ENCODE measurements at places on chromosomes 12 and 14.

DNA sequence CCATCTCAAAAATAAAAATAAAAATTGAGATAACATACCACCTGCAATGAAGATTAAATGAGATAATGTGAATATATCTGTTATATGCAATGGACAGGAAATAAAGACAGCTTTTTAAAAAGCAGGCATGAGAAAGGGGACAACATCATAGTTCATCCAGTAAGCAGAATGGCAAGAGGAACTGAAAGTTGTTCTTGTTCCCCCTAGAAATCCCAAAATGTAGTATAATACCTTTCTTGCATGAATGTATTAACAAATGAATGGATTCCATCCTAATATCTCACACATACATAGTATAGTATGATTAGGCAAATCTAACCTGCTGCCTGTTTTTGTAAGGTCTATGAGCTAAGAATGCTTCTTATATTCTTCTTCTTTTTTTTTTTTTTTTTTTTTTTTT, 31.4 kb downstream of the FGD6 start:
- no peak for DNase-seq

GRCh38 chr14:34081576-34082136, 130.8 kb upstream of the EGLN3 start:
- no peak for DNase-seq

GRCh38 chr12:133105620-133106019, 24.5 kb downstream of the ZNF891 start:
- no peak for DNase-seq

DNA sequence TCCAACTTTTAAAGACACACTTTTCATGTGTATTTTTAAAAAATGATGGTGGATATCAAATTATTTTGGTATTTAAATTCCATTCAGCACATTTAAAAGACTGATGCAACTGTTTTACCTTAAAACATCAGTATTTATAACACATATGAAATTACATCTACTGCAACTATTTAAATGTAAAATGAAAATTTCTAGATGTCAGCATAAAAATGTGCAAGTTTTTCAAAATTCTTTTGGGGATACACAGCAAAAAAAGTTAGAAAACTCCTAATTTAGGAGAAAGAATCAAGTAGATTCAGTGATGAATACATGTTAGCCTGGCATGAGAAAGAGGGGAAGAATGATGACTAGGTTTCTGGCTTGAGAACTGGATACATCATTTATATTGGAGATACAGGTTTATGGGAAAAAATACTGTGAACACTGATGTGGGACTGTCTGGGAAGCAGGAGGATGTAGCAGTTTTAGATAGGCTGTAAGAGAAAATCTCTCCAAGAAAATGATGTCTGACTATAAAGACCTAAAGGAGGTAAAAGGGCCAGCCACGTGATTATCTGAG, 9.2 kb downstream of the SOS2 start:
- no peak for DNase-seq

GRCh38 chr12:63915105-63915800, 70.8 kb downstream of the SRGAP1 start:
- no peak for DNase-seq

- DNase-seq: no peak
Measured at GRCh38 chr12:109545826-109546225, 27.5 kb downstream of the MMAB start.

GRCh38 chr12:29253906-29254625, 105.0 kb downstream of the FAR2 start:
- no peak for DNase-seq

GRCh38 chr12:114920771-114921554, 237.0 kb upstream of the TBX3 start:
- DNase-seq: no peak

- no peak for DNase-seq
Measured at GRCh38 chr14:31346097-31346496, 74.3 kb downstream of the HEATR5A start.

DNA sequence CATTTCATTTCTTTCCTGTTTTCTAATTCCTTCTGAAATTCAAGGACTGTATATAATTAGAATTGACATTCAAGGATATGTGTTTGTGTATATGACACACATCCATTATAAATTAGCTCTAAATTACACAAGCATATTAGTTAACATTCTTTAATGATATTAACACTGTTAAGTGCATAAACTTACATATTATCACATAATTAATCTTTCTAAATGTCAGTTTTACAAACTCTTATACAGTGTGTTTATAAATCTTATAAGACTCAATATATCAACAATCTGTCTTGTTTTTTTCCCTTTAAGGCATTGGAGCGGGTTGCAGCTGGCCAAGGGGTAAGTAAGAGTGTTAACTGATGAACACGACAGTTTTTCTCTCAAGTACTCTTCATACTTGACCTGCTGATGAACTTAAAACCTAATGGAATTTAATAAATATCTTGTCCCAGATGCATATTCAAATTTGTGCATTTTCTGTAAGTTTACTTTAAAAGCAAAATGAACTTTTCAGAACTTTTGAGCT, 76.1 kb downstream of the METTL25 start:
- DNase-seq: no peak

- DNase-seq: no peak
Measured at GRCh38 chr12:89882050-89882449, 173.4 kb upstream of the ATP2B1 start.

- no peak for DNase-seq
Measured at GRCh38 chr12:70576341-70577282, 60.6 kb downstream of the PTPRB start.

DNA sequence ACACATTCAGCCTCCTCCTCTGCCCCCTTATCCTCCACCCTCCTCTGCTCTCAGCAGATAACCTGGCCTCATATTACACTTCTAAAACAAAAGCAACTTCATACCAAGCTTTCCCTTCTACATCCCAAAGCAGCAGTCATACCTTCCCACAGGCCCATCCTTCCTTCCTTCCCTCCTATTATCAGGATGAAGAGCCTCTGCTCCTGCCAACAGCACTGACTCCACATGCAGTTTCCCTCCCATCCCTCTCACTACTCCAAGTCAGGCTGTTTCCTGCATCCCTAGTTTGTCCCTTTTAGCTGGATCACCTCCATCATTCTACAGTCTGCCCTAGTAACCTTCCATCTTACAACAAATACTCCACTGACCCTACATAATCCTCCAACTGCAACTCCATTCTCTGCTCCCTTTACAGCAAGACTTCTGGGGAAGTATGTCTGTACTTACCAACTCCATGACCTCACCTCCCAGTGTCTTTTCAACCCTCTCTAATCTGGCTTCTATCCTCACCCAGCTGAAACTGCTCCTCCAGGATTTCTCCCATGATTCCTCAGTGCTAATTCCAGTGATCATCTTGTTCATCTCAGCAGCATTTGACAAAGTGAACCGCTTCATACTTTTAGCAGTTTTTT, 4.9 kb upstream of the YEATS4 start:
- DNase-seq: no peak

DNA sequence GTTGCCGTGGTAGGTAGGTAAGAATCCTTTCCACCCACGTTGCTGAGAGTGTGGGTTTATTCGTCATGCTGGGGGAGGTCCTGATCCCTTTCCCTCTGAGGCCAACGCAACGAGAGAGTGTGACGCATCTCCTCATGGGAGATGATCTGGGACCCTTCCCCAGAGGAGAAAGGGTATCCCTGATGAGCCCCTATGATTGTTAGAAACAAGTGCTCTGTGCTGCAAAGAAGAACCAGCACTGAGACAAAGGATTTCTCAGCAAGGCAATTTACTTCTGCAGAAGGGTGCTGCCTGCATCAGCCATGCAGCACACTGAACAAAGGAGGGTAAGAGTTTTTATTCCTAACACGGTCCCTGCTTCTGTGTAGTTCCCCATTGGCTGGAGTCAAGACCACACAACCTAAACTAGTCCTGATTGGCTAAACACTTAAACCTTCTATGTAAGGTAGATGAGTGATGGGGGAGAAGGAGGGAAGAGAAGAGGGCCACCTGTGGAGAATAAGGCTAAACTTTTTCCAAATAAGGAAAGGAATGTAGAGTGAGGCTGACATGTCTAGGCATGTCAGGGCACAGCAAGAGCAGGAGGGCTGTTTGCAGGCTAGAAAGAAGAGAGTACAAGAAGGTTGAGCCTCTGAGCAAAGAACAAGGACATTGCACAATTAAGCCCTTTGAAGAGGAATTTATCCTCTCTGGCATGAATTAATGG, 21.3 kb downstream of the CLEC2A start:
- DNase-seq: no peak

- DNase-seq: peak; percentile 62
Measured at GRCh38 chr14:92897922-92898565, 24.9 kb upstream of the CHGA start.

GRCh38 chr14:94394581-94395207, 6.3 kb upstream of the SERPINA1 start:
- peak; percentile 34 for DNase-seq

DNA sequence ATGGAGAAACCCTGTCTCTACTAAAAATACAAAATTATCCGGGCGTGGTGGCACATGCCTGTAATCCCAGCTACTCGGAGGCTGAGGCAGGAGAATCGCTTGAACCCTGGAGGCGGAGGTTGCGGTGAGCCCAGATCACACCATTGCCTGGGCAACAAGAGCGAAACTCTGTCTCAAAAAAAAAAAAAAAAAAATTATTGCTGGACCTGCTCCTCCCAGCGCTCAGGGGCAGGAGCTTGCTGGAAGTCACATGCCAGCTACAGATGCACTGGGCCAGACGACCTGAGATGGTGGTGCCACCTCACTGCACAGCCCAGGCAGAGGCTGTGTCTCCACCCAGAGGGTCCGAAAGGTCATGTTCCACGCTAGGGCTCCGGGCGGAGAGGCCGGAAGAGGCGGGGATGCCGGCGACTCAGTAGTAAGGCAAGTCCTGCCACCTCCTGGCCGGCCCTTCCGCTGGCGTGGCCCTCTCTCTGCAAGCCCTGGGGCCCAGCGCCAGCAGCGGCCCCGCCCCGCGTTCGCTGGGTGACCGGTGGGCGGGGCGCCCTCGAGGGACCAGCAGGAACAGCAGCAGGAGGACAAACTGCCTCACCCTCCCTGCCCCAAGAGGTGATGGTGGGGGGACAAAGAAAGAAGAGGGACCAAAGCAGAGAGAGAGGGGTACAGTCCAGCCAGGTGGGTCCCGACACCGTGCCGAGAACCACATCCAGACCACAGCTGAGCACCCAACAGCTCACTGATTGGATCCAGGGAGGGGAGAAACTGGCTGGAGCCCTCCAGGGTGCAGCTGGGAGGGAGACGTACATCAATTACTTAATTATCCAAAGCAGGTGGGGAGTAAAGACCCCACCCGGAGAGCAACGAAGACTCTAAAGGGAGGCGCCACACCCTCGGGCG, 3.6 kb upstream of the RHOF start:
- DNase-seq: peak; percentile 25

GRCh38 chr14:38490273-38490672, 234.4 kb upstream of the CLEC14A start:
- no peak for DNase-seq

GRCh38 chr14:23208324-23208723, 24.9 kb upstream of the SLC7A8 start:
- DNase-seq: no peak

- DNase-seq: no peak
Measured at GRCh38 chr12:91786499-91787272, 359.0 kb downstream of the BTG1 start.

- no peak for DNase-seq
Measured at GRCh38 chr12:63940310-63941005, 96.0 kb downstream of the SRGAP1 start.

GRCh38 chr12:104637604-104638003, 180.9 kb downstream of the CHST11 start:
- DNase-seq: no peak

GRCh38 chr12:62681306-62681705, 214.7 kb downstream of the MON2 start:
- no peak for DNase-seq

GRCh38 chr12:131835616-131836171, 7.5 kb downstream of the MMP17 start:
- DNase-seq: no peak

DNA sequence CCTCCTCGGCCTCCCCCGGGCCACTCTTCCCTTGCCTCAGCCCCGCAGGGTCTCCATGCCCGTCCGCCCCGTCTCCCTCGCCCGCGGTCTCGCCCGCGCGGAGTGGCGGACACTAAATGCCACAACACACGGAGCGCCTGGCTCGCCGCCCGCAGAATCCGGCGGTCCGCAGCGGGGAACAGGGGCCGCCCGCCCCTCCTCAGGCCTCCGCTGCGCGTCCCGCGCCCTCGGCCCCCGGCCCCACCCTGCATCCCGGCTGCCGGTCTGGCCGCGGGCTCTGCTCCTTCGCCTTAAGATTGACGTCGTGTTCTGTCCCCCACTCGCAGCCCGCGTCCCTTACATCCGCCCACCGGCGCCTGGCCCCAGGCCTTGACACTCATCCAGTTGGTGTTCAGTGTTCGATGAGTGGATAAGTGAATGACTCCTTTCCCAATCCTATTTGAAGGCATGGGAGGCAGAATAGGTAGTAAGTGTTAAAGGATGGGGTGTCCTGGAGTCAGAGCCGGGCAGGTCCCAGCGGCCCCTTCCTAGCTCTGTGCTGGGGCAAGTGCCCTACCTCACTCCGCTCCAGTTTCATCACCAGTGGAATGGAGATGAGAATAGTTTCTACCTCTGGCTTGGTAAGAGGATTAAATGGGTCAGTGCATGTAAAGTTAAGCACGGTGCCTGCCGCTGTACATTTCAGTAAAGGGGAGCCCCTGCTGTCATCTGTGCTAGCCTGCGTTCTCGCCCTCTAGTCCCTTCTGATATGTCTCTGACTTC, 622 bp downstream of the TECPR2 start:
- DNase-seq: peak; percentile 47

- no peak for DNase-seq
Measured at GRCh38 chr14:99055019-99055418, 217.0 kb downstream of the BCL11B start.

- no peak for DNase-seq
Measured at GRCh38 chr12:59724011-59724695, 128.3 kb downstream of the SLC16A7 start.

GRCh38 chr14:87992346-87992717, 650 bp downstream of the GALC start:
- peak; percentile 23 for DNase-seq

GRCh38 chr12:54784115-54784514, 70.2 kb upstream of the MUCL1 start:
- DNase-seq: no peak

- DNase-seq: no peak
Measured at GRCh38 chr12:117096501-117097042, 2.6 kb downstream of the TESC start.

DNA sequence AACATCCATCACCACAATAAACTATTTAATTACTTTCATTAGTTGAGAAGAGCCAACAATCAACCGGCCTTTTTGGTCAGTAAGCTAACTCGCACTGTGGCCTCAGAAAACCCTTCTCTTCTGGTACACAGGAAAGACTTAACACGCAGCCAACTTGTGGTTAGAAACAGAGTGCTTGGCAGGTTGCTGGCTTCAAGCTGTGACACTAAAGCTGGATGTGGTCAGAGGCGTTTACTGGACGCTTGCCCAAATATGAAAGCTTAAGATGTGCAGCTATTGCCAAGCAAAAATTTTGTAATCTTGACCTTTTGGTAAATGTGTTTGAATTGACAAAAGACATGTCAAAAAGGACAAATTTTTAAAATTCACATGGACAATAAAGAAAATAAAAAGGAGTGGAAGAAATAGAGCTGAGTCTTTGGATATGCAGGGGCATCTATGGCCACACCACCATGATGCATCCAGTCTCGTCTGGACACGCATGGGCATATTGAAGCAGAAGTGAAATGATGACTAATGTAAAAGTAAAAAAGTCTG, 2.6 kb upstream of the KLRK1 start:
- DNase-seq: peak; percentile 58

Data from stimulated activated naive CD8-positive, alpha-beta T cell treated with anti-CD3 and anti-CD28 coated beads, Interleukin-15, Interleukin-2, amounts not matched to agents 100 U/mL and 50 U/mL, for 24 hours (primary cell).